CD4-positive, CD25-positive, alpha-beta regulatory T cell (primary cell): ENCODE measurements at places on chromosomes 5 and 9.

DNA sequence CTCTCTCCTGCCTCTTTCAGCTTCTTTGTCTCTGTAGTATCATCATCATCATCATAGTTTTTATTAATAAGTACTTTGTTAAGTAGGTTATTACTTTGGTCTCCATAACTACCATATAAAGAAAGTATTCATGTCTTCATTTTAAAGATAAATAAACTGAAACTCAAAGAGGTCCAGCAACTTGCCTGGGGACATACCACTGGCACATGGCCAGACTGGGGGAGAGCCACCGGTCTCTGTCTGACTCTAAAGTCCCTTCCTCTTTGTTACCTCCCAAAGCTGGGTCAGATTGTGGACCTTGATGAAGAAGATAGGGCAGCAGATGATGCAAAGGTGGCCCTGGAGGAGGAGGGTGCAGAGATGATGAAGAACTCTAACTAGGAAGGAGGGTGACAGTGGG is 8.5 kb downstream of the CDX1 start:
- no peak for DNase-seq

- no peak for DNase-seq
These were observed 39.0 kb upstream of the ICE1 start for GRCh38 chr5:5383461-5383860.

- DNase-seq: no peak
These were observed 319.3 kb upstream of the GRAMD2B start for GRCh38 chr5:126103868-126104267.

- DNase-seq: no peak
These were observed 602.6 kb upstream of the DAB2 start for GRCh38 chr5:40027400-40027799.

DNA sequence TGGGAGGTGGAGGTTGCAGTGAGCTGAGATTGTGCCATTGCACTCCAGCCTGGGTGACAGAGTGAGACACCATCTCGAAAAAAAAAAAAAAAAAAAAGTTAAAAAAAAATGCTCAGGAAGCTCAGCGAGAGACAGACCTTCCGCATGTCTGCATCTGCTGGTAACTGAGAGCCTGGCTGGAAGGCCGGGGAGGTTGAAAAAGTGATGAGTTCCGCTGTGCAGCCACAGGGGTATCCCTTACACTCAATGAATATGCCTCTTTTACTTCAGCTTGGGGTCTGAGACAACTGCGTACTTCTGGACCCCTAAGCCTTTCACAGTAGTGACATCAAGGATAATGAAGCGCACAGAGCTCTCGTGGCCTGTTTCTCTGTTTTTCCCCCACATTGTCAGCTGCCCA is 179.9 kb upstream of the KLF4 start:
- DNase-seq: no peak

GRCh38 chr9:119794836-119795235 is 425.6 kb upstream of the BRINP1 start:
- DNase-seq: no peak

DNA sequence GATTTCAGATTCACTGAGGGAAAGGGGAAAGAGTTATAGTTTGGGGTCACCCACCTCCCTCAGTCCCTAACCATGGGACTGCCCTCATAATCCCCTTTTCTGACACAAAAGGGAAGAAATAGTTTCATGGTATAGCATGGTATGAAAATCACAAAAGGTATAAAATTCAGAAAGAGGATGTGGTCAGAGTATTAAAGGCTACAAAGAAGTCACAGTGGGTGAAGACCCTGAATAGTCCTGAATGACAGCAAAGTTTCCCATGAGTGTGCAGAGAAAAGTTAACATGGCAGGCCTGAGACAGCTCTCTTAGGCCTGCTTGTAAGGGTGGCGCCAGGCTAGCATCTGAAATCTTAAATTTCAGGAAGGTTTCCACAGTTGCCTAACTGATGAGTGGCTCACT is 290.6 kb upstream of the ZNF608 start:
- no peak for DNase-seq
